ENCODE measurements at places on chromosomes 5 and 9.
A peak's percentile ranks its signal among the peaks of the same experiment; 100 is the strongest.

DNA sequence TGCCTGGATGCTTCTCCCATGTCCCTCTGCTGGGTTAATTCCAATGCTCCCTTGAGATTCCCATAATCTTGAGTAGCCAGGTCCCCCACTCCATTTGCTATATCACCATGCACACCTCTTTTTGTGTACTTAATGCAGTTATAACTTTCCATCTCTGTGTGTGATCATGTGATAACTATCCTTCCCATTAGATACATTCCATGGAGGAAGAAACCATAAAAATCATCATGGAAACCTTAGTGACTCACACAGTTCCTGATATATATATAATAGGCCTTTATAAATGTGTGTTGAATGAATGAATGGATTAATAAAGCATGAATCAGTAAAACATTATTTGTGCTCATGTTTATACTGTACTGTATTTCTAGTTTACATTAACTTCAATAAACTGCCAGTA is 104.6 kb downstream of the PCSK5 start:
- DNase-seq = no peak

- no peak for DNase-seq
Observed at GRCh38 chr5:165333623-165334022, 1828.2 kb downstream of the MAT2B start.

DNA sequence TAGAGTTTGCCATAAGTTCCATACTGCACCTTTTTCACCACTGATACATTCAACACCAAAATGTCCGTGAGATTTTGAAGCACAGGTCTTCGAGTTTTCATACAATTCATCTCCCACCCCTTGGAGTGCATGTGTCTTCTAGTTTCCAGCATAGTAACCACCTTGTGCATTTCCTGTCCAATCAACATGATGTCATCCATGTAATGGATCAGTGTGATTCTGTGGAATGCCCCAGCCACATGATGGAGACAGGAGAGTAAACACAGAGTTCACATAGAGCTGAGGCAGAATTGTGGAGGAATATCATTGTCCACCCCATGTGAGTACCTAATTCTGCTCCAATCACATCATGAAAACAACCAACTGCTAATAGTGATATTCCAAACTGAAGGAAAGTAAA is 441.5 kb upstream of the CDH6 start:
- no peak for DNase-seq

DNA sequence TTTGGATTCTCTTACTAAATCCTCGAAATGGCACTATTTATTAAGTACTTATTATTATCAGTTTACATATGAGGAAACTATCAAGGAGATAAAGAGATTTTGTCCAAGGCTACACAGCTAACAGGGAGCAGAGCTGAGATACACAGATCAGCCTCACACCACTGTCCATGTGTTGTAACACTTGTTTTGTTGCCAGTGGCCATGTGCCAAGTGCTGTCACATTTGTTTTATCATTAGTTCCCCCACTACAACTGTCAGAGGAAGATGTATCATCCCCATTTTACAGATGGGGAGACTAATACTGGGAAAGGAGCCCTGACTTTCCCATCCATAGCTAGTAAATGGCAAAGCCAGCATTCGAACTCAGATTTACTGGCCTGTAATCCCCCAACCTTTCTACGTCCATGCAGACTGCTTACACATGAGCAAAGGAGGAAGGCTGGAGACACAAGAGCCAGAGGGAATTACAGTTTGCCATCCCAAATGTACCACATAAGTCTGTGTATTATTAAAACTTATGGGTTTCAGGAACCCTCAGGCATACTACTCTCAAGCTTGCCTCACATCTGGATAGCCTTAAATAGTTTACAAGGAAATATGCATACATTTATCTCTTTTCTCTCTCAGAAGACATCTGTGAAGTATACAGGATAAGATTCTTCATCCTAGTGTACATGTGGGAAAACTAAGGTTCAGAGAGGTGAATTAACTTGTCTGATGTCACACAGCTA is 25.1 kb downstream of the PAPPA start:
- peak; percentile 61 for DNase-seq

DNA sequence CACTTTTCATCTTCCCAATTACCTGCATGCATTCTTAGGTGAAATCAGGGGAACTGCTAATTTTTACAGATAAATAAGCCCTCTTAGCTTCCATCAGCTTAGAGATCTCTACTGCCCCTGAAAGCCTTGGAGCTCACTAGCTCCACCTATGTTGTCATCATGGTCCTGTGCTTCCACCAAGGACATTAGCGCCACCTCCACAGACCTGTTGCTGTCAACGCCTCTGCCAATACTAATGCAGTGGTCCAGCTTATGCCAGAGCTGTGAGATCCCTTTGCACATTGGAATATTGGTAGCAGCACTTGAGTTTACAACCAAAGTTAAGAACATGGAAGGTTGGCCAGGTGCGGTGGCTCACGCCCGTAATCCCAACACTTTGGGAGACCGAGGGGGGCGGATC is 7.7 kb upstream of the SHISAL2B start:
- no peak for DNase-seq

DNA sequence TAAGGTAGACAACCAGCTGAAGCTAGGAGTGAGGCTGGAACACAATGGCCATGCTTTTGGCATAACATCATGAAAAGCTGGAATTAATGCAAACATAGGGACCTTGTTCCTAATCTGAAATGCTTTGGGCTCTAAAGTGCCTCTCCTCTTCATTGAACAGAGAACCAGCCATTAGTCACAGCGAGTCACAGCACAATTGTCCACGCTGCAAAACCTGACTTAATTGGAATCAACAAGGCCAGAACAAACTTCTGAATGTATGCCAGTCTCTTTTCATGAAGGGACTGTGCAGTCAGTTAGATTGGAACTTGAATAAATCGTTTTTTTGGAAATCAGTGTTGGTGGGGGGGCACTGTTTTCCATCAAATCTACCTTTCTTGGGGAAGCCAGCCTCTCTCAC is 96.5 kb downstream of the JAKMIP2 start:
- peak; percentile 65 for DNase-seq

- no peak for DNase-seq
Observed at GRCh38 chr5:122237906-122238305, 74.1 kb upstream of the SNCAIP start.

DNA sequence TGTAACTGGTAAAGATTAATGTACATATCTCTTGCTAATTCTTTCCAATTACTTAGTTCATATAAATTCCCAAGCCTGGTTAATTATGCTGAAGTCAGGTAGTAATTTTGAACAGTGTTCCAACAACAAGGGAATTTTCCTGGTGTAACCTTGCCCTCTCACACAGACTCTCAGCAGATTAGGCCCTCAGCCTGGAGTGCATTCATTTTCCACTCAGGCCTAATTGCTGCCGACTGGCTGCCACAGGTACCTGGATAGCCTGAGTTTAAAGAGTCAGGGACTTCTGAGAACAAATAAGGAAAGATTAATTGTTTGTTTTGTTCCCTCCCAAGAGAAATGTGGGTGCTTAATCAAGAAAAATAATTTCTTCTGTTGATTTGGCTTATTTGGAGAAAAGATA is 71.4 kb downstream of the PPIC start:
- no peak for DNase-seq

GRCh38 chr9:86263876-86264275 is 4.4 kb upstream of the C9orf153 start:
- DNase-seq = no peak

Data from fibroblast of mammary gland (primary cell).